ENCODE measurements at places on chromosomes 6 and 20.
A peak's percentile ranks its signal among the peaks of the same experiment; 100 is the strongest.

DNA sequence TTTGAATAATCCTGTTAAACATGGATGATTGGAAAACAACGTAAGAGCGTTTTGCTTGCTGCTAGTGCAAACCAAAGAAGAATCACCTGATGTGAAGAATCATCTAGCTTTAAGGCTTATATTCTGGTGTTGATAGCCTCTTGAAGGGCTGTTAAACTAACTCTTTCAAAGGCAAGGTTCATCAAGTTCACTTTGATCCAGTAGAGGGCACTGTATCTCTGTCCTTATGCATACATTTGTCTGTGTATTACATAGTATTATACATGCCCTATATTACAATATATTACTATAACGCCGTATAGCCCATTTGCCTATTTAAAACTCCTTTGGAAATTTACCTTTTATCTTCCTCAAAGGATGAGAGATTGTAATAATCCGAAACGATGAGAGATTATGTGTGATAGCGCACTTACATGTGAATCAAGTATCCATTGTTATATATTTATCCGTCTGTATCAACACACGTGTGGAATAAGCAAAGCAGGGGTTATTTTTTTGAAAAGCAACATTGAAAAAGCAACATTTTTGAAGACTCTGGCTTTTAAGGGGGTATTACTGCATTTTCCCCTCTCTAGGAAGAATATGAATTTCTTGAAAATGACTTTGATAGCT is 50.8 kb upstream of the NRN1 start:
- DNase-seq: no peak

- no peak for DNase-seq
These were observed 175.3 kb downstream of the LRFN2 start for GRCh38 chr6:40411881-40412280.

- no peak for DNase-seq
These were observed 798.5 kb upstream of the EPHA7 start for GRCh38 chr6:94217836-94218235.

DNA sequence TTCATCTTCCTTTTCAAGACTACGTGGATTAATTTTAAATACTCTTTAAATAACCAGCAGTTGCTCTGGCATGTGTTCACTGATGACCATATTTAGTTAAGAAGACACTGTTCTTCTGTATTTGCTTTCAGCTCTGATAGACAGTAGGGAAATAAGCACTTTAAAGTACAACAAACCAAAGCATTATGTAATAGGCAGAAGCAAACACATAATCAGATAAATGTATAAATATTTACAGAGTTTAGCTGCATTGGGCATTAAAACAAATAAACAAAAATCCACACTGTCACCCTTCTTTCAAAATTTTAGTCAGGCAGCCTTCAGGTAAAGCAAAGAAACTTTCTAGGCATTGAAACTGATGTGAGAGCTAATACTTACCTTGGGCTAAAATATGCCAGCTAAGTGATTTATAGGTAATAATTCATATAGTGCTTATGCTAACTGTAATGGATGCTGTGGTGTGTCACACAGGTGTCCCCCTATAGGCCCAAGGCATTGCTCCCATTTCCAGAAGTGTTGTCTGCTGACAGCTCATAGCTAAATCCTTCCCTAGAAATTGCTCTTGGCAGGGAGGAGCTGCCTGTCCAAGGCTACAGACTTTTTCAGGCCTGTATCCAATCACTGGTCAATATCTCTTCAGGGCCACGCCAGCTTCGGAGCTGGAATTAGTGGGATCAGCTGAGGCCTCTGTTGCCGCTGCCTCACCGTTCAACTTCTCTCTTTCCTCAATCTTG is 111.5 kb upstream of the CITED2 start:
- DNase-seq: no peak

DNA sequence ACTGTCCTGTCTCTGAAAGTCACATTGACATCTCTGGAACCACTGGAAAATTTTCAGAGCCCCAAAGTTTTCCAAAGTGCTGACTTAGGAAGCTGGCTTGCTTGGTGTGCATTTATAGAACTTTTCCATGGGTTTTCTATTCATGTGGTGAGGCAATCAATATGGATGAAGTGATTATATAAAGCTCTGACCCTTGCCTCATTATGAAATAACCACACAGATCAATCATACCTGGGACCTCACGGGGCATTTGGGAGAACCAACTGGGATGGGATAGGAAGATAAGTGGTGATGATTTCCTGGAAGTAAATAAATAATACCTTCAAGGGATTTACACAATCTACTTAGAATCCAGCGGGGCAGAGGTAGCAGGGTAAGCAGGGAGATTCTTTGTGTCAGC is 22.9 kb upstream of the SIM1 start:
- DNase-seq: no peak

DNA sequence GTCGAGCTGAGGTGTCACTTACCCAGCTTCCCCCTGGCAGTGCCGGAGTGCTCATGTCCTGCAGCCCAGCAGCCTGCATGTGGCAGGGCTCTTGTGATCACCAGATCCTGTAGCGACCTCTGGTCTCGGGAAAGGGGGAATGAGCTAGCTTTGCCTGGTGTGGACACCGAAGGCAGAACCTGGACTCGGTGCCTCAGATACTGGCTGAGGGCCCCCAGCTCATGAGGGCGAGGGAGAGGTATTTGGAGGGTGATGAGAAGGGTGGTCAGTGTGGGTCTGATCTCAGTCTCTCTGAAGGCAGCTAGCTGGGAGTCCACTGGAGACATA is 26.3 kb downstream of the SUN5 start:
- peak; percentile 6 for DNase-seq

- no peak for DNase-seq
These were observed 22.9 kb upstream of the NPBWR2 start for GRCh38 chr20:64130271-64130670.

DNA sequence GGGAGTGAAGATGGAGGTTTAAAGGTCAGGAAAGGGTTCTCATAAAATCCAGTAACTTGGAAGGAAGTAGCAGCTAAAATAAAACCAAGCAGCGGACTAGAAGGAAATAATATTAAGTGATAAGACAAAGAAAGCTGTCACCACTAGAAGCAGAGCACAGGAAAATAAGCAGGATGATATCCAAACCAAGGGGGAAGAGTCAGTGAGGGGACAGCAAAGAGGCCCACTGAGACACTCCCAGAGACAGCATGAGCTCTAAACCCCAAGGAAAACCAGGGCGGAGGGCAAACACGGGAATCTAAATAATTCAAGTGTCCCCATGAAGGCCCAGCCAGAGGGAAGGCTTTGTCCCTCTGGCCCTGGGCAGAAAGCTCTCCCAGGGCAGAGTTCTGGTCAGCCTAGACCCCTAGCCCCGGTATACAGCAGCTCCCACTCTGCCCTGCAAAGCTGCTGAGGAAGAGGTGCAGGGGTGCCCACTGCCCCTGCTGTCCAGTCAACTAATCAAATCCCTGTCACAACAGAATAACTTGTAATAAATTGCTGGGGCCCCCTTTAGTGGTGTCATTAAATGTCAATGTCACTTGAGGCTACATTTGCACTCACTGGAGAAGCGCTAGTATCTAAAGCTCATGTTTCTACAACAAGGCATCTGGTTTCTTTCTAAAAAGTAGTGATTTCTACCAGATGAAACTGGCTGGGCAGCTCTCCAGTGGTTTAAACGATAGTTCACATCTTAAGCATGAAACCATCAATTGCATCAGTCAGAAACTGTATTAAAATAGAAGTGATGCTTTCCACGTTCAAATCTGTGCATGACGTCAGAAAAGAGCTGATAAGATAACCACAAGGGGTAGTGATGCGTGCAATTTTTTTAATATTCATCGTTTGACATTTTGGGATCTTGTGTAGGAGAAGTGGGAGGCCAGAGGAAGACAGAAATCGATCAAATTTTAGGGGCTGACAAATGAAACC is 13.6 kb downstream of the PDE10A start:
- no peak for DNase-seq

- no peak for DNase-seq
These were observed 249.7 kb downstream of the CD83 start for GRCh38 chr6:14367296-14367695.

GRCh38 chr6:29462022-29462421 is 5.1 kb downstream of the OR2H1 start:
- no peak for DNase-seq

- peak; percentile 15 for DNase-seq
These were observed 22.5 kb downstream of the KLHL32 start for GRCh38 chr6:96947055-96947454.

DNA sequence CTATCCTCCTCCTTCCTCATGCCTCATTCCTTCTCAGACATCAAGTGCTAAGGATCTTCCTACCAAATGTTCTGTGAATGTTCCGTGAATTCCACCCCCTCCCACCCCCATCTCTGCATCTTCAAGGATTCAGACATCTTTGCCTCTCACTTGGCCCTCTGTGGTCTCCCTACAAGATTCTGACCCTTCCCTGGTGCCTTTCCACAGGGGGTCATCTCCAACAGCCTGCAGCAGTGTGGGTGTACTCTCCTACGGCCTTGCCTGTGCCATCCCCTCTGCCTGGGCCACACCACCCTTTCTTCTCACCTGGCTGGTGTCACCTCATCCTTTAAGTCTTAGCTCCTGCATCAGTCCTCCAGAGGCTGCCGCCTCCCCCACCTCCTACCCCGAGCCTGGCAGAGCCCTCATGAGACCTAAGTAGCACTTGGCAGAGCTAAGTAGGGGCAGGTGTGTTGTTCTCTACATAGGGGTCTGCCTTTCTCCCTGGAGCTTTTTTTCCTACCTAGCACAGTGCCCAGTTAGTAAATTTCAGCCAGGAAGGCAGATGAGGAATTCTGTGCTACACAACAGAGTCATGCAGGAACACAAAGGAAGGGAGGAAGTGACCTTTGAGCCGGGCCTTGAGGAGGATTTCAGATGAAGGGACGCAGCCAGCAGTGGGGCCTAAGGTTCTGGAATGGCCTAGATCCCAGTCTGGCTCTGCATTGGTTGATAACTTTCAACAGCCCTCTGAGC is 43.1 kb downstream of the TM9SF4 start:
- DNase-seq: no peak

DNA sequence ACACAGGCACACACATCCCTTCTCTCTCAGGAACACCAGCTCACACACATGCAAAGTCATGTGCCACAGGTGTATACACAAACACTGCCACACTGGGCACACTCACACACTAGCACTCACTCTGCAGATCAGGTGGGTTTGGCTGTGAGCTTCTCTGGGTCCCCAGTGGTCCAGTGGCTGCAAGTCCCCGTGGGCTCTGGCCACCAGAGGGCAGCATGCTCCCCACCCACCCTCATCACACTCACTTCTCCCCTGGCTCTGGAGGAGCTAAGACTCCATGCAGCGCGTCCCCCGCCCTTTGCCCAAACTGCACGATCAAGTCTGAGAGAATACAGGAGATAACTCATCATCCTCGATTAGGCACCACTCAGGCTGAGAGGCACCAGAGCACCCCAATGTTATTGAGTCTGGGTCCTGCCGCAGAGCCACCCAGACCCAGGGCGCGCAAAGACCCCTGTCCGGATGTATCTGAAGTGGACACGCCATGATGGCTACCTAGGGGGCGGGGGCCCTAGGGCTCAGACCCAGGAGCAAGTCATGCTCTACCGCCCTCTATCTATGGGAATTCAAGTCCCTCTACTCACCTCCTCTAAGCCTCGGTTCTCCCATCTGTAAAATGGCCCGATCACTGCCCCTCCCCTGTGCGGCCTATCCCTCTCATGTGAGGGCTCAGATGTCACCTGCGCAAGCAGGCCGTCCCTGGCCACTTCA is 90.5 kb downstream of the GRM4 start:
- DNase-seq: peak; percentile 75

DNA sequence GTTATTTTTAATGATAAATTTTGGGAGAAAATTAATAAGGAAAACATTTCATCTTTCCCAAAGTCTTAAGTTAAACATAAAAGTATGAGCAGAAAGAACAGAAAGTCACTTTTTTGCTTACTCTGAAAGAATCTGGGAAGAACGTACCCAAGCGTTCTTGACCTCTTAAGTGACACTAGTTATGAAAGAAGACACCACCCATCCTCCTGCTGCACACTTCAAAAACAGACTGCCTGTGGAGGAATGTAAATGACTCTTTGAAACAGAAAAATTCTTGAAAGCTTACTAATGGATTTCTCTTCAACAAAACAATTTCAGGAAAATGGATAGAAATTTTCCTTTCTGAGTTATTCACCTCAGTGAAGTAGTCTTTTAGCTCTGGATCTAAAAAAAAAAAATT is 227.7 kb downstream of the MEI4 start:
- DNase-seq: no peak

- DNase-seq: no peak
These were observed 731.6 kb upstream of the MANEA start for GRCh38 chr6:94845742-94846141.

GRCh38 chr20:50959543-50960126 is 1.0 kb downstream of the MOCS3 start:
- no peak for DNase-seq

GRCh38 chr6:33207552-33208090 is 679 bp upstream of the RING1 start:
- DNase-seq: peak; percentile 30

GRCh38 chr6:146028252-146028795 is 538 bp upstream of the GRM1 start:
- peak; percentile 48 for DNase-seq

DNA sequence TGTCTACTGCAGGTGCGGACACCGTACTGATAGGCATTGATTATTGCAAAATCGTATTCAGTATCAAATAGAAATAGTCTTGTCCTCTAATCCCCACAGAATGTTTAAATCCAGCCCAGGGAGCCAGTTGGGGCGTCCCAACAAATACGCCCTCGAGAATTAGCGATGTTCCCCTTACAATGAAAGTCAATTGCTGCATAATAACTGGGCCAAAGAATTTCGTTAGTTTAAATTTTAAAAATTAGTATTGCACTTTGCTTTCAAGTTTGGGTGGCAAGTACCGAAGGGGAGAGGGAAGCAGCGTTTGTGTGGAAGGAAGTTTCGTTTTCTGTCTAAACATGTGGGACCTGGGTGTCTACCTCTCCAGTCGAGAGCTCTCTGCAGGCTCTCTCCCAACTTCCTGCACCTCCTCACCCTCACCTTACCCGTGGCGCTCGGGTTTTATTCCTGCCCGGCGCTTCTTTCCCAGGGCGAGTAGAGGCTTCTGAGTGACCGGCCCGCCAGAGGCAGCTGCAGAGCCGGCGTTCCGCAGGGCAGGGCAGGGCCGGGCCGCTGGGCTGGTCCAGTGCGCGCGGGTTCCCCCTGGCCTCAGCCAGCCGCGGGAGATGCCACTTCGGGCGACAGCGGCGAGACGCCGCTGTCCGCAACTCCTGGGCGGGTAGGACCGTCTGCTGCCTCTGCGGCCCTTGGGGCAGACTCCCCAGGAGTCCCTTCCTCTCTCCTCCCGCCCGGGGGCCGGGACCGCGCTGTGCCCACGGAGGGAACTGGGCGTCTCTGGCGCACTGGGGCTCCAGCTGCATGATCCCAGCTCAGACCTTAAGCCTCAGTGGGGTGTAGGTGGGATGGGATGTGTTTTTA is 862 bp upstream of the TFAP2C start:
- DNase-seq: no peak

DNA sequence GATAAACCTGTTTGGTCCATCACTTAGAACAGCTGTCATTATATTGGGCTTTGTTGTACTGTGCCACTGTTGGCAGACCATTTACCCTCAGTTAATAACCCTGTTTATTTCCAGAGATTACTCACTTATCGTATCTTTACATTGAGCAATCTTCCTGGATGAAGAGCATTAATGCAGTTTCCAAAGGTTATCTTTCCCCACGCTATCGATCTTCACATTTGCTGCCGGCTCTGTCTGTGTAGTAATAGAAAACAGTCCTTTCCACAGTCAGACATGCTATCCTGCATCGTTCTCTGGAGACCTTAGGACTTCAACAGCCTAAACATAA is 27.4 kb downstream of the GHRH start:
- no peak for DNase-seq
